ENCODE measurements at places on chromosomes 12 and 14.

DNA sequence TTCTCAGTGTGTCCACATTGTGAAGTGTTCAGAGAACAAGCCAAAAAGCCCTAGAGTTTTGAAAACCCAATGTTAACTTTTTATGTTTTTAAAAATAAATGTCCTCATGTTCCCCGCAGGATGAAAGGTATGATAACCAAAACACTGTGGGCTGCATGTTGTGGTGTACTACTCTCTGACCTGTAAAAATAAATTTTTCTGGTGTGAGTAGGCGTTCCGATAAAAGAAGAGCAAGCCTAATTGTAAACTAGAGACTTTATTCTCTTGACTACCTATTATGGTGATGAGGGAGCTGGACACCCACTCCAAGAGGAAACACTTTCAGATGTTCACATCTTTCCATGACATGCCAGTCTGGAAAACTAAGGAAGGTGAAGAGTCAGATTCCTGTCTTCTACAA lies 18.2 kb downstream of the PTGER2 start:
- DNase-seq: no peak

- no peak for DNase-seq
These were observed 717.3 kb downstream of the TRHDE start for GRCh38 chr12:72989458-72989947.

GRCh38 chr14:72792051-72792788 lies 101.7 kb downstream of the DPF3 start:
- DNase-seq: peak; percentile 48

DNA sequence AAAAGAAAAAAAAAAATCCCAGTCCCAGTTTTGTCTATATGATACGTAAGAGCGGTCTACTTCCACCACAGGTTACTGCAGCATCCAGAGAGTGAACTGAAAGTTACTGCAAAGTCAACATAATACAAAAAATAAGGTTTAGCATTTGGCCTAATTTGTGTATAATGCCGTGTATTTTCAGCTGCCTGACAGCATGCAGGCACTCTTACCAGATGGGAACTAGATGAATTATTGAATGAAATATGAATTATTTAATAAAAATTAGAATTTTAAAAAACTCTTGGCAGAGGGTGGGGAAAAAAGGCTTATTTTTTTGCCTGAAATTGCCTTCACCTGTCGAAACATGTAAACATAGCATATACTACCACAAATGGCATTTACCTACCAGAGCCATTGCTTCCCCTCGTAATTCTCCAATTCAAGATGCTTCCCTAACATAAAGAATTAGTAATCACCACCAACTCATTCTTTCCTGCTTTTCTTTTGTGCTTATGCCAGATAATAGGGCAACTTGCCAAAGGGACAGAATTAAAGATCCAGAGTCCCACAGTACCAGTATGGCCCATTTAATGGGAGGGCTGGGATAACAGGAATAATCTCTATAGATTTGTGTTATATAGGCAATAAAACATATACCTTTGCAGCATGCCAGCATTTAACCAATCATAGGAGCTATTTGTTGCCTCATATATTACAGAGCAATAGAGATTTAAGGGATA lies 31.1 kb downstream of the ATF7 start:
- no peak for DNase-seq

- no peak for DNase-seq
These were observed 14.2 kb upstream of the WDR20 start for GRCh38 chr14:102125546-102125945.

DNA sequence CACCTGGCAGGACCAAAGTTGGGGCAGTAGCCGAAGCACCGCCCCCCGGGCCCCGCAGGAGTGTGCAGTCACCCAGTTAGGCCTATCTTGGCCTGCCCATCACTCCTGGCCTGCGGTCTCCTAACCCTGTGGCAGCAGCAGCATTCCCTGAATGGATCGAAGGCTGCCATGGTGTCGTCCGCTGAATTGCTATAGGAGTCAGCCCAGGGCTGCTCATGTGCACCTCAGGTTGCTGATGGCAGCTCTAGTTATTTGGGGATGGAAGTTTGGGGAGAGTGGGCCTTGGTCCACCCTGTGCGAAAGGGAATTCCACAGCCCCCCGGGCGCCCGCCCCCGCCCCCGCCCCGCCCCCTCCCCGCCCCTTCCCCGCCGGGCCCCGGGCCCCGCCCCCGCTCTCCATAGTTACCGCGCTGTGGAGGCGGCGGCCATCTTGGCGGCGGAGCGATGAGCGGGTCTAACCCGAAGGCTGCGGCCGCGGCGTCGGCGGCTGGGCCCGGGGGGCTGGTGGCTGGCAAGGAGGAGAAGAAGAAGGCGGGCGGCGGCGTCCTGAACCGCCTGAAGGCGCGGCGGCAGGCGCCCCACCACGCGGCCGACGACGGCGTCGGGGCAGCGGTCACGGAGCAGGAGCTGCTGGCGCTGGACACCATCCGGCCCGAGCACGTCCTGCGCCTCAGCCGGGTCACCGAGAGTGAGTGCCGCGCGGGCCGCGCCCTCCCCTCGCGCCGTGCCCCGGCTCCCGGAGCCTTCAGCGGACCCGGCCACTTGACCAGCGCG lies at the start of gene UNC119B:
Gene UNC119B (plus strand): TSS at position 428 of the 774 bp plus-strand sequence. CDS start 17 bp downstream, at position 445.
- peak; percentile 85 for DNase-seq

GRCh38 chr12:70078161-70078560 lies 165.1 kb upstream of the CNOT2 start:
- DNase-seq: no peak

GRCh38 chr14:69838881-69839416 lies 40.3 kb upstream of the SMOC1 start:
- no peak for DNase-seq

DNA sequence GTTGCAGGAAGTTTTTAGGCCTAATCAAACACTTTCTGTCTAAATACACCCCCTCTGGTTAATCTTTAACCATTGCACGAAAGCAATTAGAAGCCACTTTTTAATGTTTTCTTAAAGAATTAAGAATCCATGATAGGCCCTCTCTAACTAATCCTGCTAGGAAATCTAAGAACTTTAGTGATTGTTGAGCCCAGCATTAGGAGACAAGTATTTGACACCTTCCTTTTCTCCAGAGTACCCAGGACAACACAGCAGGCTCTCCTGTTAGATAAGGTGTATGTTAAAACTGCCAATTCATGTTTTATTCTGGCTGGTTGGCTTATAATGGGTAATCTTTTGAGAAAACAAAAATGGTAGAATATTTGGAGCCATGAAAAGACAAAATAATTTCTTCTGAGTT lies 95.0 kb downstream of the ALX1 start:
- no peak for DNase-seq

DNA sequence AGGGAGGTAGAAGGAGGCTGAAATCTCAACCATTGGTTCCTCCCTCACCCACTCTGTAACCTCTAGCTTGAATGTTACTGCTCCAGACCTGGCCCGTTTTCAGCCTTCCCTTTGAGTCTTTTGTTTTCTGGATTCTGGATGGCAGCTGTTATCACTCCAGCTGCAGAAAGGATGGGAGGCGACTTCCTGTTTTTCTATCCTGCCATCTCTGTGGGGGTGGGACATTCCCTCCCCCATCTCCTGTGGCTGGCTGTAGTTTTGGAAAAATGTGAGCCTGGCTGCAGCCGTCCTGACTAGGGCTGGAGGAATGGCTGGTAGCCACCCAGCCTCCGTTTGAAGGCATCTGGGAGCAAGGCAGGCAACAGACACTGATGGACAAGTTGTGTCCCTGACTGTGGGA lies 2.9 kb upstream of the PPFIBP1 start:
- DNase-seq: no peak

DNA sequence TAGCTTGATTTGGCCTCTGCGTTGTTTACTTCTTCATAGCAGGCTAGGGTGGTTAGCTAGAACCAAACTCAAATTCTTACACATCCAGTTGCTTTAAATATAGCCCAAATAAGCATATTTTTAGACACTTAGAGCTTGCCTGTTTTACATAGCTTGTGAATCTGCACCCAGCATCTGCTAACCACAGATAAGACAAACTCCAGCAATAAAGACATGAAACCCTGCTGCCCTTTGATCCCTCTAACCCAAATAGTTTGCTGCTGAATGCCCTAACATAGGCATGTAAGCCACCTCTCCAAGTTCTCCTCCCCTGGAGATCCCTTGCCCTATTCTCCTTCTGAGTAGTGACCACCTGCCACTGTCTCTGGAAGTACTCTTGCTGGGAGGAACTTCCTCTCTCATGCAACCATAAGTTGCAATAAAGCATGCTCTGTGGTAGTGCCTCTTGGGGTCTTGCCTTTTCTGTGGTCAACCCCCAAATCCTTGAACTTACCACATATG lies 185.6 kb downstream of the TMEM117 start:
- no peak for DNase-seq
